ENCODE measurements at places on chromosomes 7 and 10. TPM values are rescaled to one million over a fixed set of nuclear protein-coding genes. Genes with fewer than 3 reads are reported as not detected.
A peak's percentile ranks its signal among the peaks of the same experiment; 100 is the strongest.

GRCh38 chr7:157389951-157390730 is 53.3 kb downstream of the DNAJB6 start:
- no peak for DNase-seq

- peak; percentile 55 for DNase-seq
Measured at GRCh38 chr10:87818505-87819288, 671 bp upstream of the ATAD1 start.

- DNase-seq, result peak; percentile 72
Measured at GRCh38 chr7:82624337-82624736, 180.8 kb upstream of the CACNA2D1 start.

- no peak for DNase-seq
Measured at GRCh38 chr7:12730523-12730922, 43.1 kb downstream of the ARL4A start.

GRCh38 chr10:13673156-13673555 is 86.4 kb downstream of the PRPF18 start:
- DNase-seq, result no peak

The DOCK4 gene
- 22.2 TPM for total RNA-seq

The HMX2 gene
- total RNA-seq, result not detected

The FAM221A gene
- total RNA-seq, result 0.45 TPM

DNA sequence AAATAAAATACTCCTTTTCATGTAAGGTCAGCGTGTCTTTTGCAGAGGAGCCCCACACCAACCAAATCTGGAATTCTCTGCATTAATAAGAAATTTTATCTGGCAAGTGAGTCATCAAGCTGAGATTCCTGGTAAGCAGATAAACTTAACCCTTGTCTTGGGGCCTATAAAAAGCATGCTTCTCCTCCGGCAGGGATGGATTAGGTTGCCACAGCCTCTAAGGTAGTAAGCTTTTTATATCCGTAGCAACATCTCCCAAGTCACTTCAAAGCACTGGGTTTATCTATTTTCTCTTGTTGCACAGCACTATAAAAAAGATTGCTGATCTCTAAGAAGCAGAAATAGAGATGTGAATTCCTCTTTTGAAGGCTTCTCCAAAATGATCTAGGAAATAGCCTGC is 202.8 kb upstream of the NOBOX start:
- DNase-seq, result no peak

- peak; percentile 70 for DNase-seq
Measured at GRCh38 chr7:20395104-20395503, 64.4 kb downstream of the ITGB8 start.

GRCh38 chr10:60816628-60817397 is 38.5 kb downstream of the CDK1 start:
- DNase-seq, result peak; percentile 46

GRCh38 chr7:45716380-45717203 is 142.4 kb downstream of the ADCY1 start:
- no peak for DNase-seq

- DNase-seq, result no peak
Measured at GRCh38 chr7:57205000-57205399, 72.8 kb upstream of the ZNF479 start.

The TFPI2 gene
- 608 TPM for total RNA-seq

The SDK1 gene
- 2.0 TPM for total RNA-seq

DNA sequence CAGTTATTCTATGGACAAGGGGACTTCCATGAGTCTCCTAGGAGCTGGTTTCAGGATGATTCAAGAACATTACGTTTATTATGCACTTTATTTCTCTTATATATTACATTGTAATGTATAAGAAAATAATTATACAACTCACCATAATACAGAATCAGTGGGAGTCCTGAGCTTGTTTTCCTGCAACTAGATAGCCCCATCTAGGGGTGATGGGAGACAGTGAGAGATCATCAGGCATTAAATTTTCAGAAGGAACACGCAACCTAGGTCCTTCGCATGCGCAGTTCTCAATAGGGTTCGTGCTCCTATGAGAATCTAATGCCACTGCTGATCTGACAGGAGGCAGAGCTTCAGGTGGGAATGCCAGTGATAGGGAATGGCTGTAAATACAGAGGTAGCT is 137.9 kb downstream of the ANKRD30A start:
- no peak for DNase-seq

- no peak for DNase-seq
Measured at GRCh38 chr7:89757910-89758309, 396.4 kb upstream of the STEAP1 start.

The ZNF800 gene
- total RNA-seq, result 40.9 TPM

GRCh38 chr7:127885222-127885772 is 145.9 kb downstream of the LRRC4 start:
- DNase-seq, result no peak

The NRG3 gene
- not detected for total RNA-seq

The LHFPL3 gene
- total RNA-seq, result not detected

Data from mammary epithelial cell (primary cell).